ENCODE measurements at places on chromosomes 12 and 14.

- no peak for DNase-seq
These were observed 23.1 kb downstream of the PHLDA1 start for GRCh38 chr12:76008428-76008827.

DNA sequence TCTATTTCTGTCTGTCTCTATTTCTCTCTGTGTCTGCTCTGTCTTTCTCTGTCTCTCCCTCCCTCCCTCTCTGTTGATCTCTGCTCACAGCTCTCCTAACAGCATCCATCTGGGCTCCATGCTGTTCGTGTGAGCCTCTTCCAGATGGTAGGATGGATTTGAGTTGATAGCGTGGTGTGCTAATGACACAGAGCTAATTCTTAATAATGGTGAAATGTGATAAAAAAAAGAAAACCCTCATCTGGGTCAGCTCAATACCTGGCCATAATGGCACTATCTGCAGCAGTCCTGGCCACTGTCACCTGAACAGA, 96.4 kb downstream of the AACS start:
- DNase-seq = no peak

- no peak for DNase-seq
These were observed 181.0 kb downstream of the MON2 start for GRCh38 chr12:62647586-62647985.

- DNase-seq = no peak
These were observed 55.2 kb upstream of the GNPNAT1 start for GRCh38 chr14:52846591-52846990.

DNA sequence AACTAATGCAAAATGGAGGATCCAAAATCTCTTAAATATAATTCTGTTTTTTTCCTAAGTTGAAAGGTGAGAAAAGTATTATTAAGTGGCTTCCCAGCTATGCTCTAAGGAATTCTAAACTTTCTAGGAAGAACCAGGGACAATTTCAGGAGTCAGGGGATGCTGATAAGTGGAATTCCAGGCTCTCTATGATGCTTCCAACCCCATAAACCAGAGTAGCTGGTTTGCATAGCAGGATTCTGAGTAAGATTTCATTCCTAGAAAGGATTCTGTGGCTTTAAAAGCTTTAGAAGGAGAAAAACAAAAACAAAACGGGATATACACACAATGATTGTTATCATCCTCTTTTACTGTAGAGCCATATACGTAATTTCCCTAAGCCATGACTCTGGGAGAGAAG, 93.9 kb downstream of the SLC16A7 start:
- no peak for DNase-seq

DNA sequence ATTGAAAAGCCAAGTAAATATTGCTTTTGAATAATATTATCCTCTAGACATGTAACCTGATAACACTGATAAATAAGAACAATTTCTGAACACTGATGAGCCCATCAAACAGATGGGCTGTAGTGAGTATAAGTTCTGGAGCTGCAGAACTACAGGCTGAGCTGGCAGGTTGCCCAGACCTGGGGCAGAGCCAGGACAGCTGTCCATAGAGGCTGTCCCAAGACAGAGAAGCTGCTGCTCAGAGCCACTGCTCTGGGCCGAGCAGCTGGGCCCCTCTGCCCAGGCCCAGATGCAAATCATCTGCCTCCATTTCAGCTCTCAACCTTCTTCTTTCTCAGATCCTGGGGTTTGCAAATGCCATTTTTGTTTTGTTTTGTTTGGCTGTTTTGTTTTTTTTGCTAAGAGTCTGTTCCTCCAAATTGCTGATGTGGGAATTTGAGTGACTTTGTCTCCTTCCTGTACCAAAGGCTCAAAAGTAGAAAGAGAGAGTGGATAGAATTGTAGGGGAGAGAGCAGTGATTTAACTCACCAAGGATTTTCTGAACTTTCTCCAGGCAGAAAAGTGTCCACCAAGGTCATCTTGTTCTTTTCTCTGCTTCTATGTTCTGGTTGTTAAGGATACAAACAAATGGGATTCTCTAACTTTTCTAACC, 4.0 kb upstream of the TESPA1 start:
- no peak for DNase-seq

GRCh38 chr12:67074072-67074471, 195.1 kb upstream of the CAND1 start:
- no peak for DNase-seq

DNA sequence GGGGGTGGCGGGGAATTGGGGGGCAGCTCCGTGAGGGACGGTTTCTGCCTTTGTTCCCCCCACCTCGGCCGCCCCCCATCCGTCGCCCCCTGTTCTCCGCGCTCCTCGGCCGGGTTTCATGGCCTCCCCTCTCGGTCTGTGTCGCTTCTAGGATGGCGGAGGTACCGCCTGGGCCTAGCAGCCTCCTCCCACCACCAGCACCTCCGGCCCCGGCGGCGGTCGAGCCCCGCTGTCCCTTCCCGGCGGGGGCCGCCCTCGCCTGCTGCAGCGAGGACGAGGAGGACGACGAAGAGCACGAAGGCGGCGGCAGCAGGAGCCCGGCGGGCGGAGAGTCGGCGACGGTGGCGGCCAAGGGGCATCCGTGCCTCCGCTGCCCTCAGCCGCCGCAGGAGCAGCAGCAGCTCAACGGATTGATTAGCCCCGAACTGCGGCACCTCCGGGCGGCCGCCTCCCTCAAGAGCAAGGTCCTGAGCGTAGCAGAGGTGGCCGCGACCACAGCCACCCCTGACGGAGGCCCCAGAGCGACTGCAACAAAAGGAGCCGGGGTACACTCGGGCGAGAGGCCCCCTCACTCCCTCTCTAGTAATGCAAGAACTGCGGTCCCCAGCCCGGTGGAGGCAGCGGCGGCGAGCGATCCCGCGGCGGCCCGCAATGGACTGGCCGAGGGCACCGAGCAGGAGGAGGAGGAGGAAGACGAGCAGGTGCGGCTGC, 575 bp downstream of the NAA30 start:
- peak; percentile 33 for DNase-seq

GRCh38 chr12:114238808-114239207, 167.1 kb downstream of the TBX5 start:
- no peak for DNase-seq

Data from activated T-cell treated with anti-CD3 and anti-CD28 coated beads for 48 hours (primary cell).